ENCODE measurements at places on chromosomes 1 and 21. TPM values are rescaled to one million over a fixed set of nuclear protein-coding genes. Genes with fewer than 3 reads are reported as not detected.

The C1QB gene
- total RNA-seq = 163 TPM

The TMEM200B gene
- 7.5 TPM for total RNA-seq

The TMPRSS15 gene
- not detected for total RNA-seq

The RIPPLY3 gene
- total RNA-seq = 0.27 TPM

The ZYG11A gene
- total RNA-seq = not detected

The FCRLB gene
- total RNA-seq = 0.64 TPM

- no peaks in the 10 kb centered on the region for H3K36me3 ChIP-seq
- H3K4me3 ChIP-seq = peak overlapping the region; percentile 12
- no peak for DNase-seq
- no peak overlapping the region for H3K27ac ChIP-seq
- H3K27me3 ChIP-seq = peaks cover 100% of the 10 kb centered on the region
Measured at GRCh38 chr1:152107984-152108881, 7.0 kb downstream of the TCHH start.

GRCh38 chr1:23168079-23168444 lies 594 bp downstream of the LUZP1 start:
- no peaks in the 10 kb centered on the region for H3K27me3 ChIP-seq
- H3K36me3 ChIP-seq = no peaks in the 10 kb centered on the region
- H3K27ac ChIP-seq = peak overlapping the region; percentile 97
- H3K4me3 ChIP-seq = peak overlapping the region; percentile 77
- peaks cover 61% of the 10 kb centered on the region for H3K4me1 ChIP-seq
- peak; percentile 39 for DNase-seq

GRCh38 chr1:248793592-248793991 lies 32.1 kb downstream of the SH3BP5L start:
- H3K27me3 ChIP-seq = no peaks in the 10 kb centered on the region
- H3K36me3 ChIP-seq = no peaks in the 10 kb centered on the region
- H3K4me3 ChIP-seq = no peak overlapping the region

DNA sequence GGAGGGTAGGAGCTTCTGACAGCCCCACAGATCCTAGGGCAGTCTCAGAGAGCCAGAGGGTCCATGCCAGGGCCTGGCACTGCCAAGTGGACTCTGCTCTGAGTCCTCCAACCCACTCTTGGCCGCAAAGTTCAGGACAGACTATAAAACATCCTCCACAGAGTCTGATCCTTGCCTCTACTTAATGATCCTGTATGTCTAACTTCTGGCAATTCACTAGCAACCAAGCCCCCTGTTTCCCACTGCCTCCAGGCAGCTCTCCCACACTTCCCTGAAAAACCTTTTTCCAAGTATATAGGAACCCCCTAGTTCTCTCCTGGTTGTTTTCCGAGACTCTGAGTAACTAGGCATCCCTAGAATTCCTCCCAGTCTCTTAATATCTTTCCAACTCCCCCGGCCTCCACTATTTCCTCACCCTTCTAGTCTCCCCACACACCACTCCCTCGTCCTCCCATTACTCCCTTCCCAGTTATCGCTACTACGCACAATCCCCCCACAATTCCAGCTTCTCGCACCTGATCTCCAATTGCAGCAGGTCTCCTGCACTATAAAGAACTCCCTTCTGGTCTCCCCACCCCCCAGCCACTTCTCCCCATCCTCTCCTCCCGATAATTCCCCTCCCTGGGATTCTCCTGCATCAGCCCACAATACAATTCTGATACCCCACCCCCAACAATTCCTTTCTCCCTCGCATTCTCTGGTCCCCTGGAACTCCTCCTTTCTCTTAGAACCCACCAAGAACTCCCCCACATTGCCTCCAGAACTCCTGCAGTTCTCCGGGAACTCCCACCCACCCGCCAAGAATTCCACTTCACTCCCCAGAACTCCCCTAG lies 574 bp downstream of the IGSF9 start:
- H3K36me3 ChIP-seq = no peaks in the 10 kb centered on the region
- no peak for DNase-seq
- H3K27me3 ChIP-seq = peaks cover 14% of the 10 kb centered on the region
- peaks cover 31% of the 10 kb centered on the region for H3K4me1 ChIP-seq

- no peaks in the 10 kb centered on the region for H3K27me3 ChIP-seq
- peak; percentile 45 for DNase-seq
- H3K4me3 ChIP-seq = no peak overlapping the region
- peaks cover 89% of the 10 kb centered on the region for H3K4me1 ChIP-seq
- H3K27ac ChIP-seq = peak overlapping the region; percentile 94
Measured at GRCh38 chr1:10679496-10680220, 116.8 kb downstream of the CASZ1 start.

DNA sequence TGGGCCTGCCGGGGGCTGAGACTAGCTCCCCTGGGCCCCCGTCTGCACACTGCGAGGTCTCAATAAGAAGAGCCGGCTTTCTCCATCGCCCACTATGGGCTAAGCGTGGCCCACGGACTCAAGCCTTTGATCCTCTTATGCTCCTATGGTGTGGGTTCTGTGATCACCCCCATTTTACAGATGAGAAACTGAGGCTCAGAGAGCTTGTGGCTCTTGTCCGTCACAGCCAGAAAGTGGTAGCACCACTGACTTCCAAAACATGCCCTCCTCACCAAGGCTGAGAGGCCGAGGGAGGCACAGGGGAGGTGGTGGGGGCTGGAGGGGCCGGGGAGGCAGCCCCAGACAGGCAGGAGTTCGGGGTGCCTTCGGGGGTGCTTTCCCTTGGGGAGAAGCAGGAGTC lies 39.0 kb upstream of the CASZ1 start:
- H3K4me1 ChIP-seq = peaks cover 7% of the 10 kb centered on the region
- no peaks in the 10 kb centered on the region for H3K36me3 ChIP-seq
- H3K27me3 ChIP-seq = peaks cover 31% of the 10 kb centered on the region

DNA sequence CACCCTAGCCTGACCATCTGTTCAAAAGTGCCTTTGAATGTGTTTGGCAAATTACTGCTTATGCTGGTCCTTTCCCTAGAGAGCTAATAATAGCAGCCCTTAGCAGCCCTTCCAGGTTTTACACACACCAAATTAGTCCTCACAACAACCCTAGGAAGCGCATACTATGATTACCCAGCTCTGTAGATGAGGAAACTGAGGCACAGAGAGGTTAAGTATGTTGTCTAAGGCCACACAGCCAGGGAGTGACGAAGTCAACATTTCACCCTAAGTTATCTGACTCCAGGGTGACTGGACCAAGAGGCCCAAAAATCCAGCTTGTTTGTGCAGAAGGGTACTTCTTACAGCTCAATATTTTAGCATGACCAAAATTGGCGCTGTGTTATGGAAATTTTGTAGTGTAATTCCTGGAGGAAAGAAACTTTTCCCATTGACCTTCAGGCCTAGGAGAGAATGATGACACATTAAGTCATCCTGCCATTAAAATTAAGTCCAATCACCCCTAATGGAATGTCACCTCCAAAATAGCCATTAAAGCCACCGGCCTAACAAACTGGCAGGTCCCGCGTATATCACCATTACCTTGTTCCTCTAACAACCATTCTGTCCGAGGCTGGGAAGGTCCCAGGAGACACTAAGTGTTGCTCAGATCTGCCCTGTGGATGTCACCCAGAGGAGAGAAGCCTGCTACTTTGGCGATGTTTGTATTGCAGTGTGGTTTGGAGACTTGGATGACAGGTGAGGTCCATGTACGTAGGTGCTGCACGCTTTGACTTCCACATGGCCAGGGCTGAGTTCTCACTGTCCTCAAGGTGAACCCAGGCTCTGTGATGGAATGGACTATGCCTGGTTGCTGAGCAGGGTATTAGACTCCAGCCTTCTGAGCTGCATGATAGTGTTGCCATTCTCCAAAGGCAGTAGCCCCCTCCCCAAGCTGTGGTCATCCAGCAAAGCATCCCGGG lies 258.3 kb downstream of the TOMM20 start:
- H3K36me3 ChIP-seq = no peaks in the 10 kb centered on the region
- no peak overlapping the region for H3K27ac ChIP-seq
- no peak overlapping the region for H3K4me3 ChIP-seq
- no peak for DNase-seq

GRCh38 chr1:17209430-17209829 lies 4.5 kb downstream of the PADI1 start:
- H3K27me3 ChIP-seq = peaks cover 24% of the 10 kb centered on the region
- no peak for DNase-seq
- H3K36me3 ChIP-seq = no peaks in the 10 kb centered on the region
- no peak overlapping the region for H3K4me3 ChIP-seq
- H3K4me1 ChIP-seq = peaks cover 18% of the 10 kb centered on the region

- no peaks in the 10 kb centered on the region for H3K27me3 ChIP-seq
- H3K4me1 ChIP-seq = no peaks in the 10 kb centered on the region
- H3K27ac ChIP-seq = no peak overlapping the region
- DNase-seq = no peak
- H3K36me3 ChIP-seq = no peaks in the 10 kb centered on the region
Measured at GRCh38 chr1:154839691-154840090, 30.4 kb downstream of the KCNN3 start.

DNA sequence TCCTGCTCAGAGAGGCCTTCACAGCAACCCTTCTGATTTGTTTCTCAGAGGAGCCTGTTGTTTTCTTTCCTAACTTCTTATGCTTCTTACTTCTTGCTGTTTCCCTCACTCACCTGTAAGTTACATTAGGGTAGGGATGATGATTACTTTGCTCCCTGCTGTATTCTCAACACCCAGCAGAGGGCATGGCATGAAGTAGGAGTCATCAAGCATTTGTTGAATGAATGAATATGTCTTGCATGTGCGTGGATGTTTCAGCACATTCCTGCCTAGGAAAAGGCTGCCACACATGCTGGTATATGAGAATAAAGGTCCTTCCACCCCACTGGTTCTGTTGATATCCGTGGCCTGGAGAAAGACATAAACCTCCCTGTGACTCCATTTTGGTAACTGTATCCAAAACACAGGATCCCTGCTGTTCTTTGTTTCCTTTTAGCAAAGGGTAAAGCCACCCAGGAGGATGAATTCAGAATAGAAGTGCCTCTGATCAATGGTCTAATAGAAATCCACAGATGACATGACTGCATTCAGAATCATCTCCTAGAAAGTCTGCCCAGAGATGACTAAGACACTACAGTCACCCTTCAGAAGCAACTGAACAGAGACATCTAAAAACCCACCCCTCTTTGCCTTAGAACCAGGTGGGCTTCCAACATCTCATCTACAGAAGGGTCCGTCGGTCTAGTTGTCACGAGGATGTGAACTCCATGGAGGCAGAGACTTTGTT lies 168.8 kb downstream of the ZSCAN20 start:
- H3K27me3 ChIP-seq = no peaks in the 10 kb centered on the region
- H3K27ac ChIP-seq = no peak overlapping the region
- H3K36me3 ChIP-seq = no peaks in the 10 kb centered on the region
- H3K4me3 ChIP-seq = no peak overlapping the region

- no peak for DNase-seq
- H3K27ac ChIP-seq = no peak overlapping the region
- H3K4me1 ChIP-seq = no peaks in the 10 kb centered on the region
- H3K36me3 ChIP-seq = no peaks in the 10 kb centered on the region
Measured at GRCh38 chr1:60992165-60992564, 90.2 kb upstream of the NFIA start.

DNA sequence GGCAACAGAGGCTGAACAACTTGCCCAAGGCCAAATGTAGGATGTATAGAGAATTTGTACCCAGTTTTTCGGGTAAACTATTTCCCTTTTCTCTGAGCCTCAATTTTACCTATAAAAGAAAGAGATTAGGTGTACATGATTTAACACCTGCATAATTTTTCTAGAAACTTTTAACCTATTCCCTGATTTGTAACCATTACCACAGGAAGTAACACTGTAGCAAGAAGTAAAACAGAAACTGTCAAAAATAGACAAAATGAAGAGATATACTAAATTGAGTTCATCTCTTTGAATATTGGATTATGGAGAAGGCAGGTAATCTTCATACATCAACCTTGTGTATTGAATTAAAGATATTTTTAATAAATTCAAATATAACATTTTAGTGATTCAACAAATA lies 136.2 kb downstream of the ZC3H11B start:
- H3K4me1 ChIP-seq = no peaks in the 10 kb centered on the region
- no peak overlapping the region for H3K4me3 ChIP-seq
- no peak overlapping the region for H3K27ac ChIP-seq
- no peaks in the 10 kb centered on the region for H3K36me3 ChIP-seq
- DNase-seq = no peak

DNA sequence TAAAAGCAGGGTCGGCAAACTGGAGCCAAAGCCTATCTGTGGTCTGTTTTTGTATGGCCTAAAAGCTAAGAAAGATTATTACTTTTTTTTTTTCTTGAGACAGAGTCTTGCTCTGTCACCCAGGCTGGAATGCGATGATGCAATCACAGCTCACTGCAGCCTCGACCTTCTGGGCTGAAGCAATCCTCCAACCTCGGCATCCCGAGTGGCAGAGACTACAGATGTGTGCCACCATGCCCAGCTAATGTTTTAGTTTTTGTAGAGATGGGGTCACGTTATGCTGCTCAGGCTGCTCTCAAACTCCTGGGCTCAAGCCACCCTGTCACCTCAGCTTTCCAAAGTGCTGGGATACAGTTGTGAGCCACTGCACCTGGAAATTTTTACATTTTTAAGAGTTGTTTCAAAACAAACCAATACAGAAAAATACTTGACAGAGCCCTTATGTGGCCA lies 6.5 kb upstream of the GLRX2 start:
- H3K36me3 ChIP-seq = no peaks in the 10 kb centered on the region
- peak; percentile 43 for DNase-seq
- no peaks in the 10 kb centered on the region for H3K27me3 ChIP-seq
- no peaks in the 10 kb centered on the region for H3K4me1 ChIP-seq
- H3K4me3 ChIP-seq = no peak overlapping the region

DNA sequence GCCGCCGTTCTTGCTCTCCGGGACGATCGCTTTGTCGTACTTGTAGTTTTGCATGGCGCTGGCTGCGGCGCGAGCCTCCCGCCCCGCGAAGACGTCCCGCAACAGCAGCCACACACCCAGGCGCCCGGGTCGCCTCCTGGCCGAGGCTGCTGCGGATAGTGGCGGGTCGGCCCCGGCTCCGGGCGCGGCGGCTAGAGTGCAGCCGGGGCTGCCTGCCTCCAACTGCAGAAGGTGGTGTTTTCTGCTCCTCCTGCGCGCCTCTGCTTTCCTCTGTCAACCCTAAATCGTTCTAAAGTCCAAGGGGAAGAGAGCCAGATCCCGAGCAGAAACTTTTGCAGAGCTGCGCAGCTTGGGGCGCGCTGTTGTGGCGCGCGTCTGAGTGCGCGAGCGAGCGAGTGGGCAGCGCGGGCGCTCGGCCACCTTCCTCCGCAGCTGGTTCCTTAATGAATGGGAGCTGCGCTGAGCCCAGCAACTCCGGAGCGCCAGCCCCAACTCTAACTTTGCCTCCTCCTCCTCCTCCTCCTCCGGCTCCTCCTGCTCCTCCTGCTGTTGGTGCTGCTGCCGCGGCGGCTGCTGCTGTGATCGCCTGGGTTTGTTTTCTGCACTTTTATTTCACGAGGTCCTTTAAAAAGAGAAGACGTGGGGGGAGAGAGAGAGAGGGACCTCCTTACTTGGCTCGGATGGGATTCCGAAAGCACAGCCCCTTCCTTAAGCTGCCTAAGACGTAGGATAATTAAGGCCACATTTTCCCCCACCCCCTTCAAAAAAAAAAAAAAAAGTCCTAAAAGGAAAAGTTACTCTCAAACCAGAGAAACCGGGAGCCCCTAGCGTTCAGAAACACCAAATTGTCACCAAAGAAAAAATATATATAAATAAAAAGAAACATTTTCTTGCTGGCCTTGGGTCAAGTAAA lies at the start of gene PLPP3:
TSS of gene PLPP3 (minus strand) at position 601 of the 913 bp plus-strand sequence. CDS start at position 54, 547 bp downstream.
- no peaks in the 10 kb centered on the region for H3K27me3 ChIP-seq
- peak within 1 kb of the TSS; percentile 98 for H3K27ac ChIP-seq
- no peaks in the 10 kb centered on the region for H3K36me3 ChIP-seq
- peak within 1 kb of the TSS; percentile 59 for H3K4me3 ChIP-seq
- peaks cover 26% of the 10 kb centered on the region for H3K4me1 ChIP-seq

- no peaks in the 10 kb centered on the region for H3K36me3 ChIP-seq
- no peaks in the 10 kb centered on the region for H3K27me3 ChIP-seq
- H3K27ac ChIP-seq = no peak overlapping the region
- DNase-seq = no peak
Measured at GRCh38 chr1:238581332-238581731, 690.6 kb upstream of the ZP4 start.

- peak; percentile 91 for DNase-seq
- H3K4me1 ChIP-seq = peaks cover 6% of the 10 kb centered on the region
- no peaks in the 10 kb centered on the region for H3K27me3 ChIP-seq
- H3K27ac ChIP-seq = no peak overlapping the region
- H3K36me3 ChIP-seq = no peaks in the 10 kb centered on the region
Measured at GRCh38 chr1:119611701-119612113, 36.4 kb downstream of the ZNF697 start.

All from transverse colon (tissue), 4 donors.